Activated gamma-delta T cell (primary cell): ENCODE measurements at places on chromosomes 13 and 19.

- DNase-seq = no peak
These were observed 32.6 kb upstream of the TCF3 start for GRCh38 chr19:1685046-1685445.

DNA sequence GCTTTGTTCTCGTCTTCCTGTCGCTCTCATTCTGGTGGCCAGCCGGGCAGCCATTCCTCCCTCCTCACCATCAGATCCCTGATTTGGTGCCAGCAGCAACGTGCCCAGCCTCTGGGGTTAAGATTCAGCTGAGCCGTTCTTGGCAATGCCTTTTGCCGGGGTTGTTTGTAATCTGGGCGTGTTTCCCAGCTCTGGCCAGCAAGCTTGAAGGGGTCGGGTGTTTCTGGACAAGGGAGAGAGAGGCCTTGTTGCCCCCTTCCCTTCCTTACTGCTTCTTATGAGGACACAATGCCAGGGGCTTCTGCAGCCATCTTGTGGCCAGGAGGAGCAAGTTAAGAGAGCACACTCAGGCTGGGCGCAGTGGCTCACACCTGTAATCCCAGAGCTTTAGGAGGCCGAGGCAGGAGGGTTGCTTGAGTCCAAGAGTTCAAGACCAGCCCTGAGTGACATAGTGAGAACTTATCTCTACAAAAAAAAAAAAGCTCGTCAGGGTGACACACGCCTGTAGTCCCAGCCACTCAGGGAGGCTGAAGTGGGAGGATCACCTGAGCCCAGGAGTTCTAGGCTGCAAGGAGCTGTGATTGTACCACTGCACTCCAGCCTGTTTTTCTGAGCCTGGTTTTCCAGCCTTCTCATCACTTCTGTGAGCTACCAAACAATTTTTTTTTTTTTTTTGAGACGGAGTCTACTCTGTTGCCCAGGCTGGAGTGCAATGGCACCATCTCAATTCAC, 10.7 kb upstream of the CRTC1 start:
- no peak for DNase-seq

DNA sequence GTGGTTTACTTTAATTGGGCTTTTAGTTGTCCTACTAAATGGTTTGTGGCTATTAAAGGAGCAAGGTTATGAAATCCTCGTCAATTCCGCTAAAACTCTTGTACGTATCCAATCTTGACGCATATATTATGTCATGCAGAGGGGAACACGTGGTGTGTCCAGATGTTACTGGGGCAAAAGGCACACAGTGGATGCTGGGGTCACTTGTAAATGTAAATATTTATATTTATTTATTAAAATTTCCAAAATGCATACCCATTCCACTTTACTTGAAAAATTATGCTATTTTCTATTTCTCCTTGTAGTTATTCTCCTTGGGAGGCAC, 36.7 kb upstream of the SLC46A3 start:
- no peak for DNase-seq

- no peak for DNase-seq
These were observed 5.7 kb upstream of the ZC3H13 start for GRCh38 chr13:46058268-46058667.

- no peak for DNase-seq
These were observed 719.7 kb upstream of the MIR17HG start for GRCh38 chr13:90627813-90628212.

DNA sequence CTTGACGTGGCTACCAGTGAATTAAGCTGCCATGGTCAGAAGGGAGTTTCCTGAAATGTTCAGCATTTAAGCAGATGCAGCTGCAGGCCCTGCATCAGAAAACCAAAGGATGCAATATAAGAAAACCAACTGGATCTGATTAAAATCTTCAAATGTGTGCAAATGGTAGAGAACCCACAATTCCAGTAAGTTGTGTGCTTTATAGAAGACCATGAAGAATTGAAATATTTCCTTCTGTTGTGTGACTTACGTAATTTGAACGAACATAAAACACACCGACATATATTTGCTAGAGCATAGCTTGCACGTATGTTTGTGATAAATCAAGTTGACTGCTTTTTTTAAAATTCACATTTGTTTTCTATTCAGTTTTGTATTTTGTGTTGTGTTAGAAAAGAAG, 191.4 kb downstream of the COL4A1 start:
- DNase-seq = no peak
